ENCODE measurements at places on chromosomes 3 and 15. TPM values are rescaled to one million over a fixed set of nuclear protein-coding genes. Genes with fewer than 3 reads are reported as not detected.

CCDC33 gene
- total RNA-seq = not detected

FBLN2 gene
- 10.8 TPM for total RNA-seq

MUSTN1 gene
- total RNA-seq = not detected

TNFSF10 gene
- total RNA-seq = 1.3 TPM

ERICH6 gene
- total RNA-seq = not detected

DNA sequence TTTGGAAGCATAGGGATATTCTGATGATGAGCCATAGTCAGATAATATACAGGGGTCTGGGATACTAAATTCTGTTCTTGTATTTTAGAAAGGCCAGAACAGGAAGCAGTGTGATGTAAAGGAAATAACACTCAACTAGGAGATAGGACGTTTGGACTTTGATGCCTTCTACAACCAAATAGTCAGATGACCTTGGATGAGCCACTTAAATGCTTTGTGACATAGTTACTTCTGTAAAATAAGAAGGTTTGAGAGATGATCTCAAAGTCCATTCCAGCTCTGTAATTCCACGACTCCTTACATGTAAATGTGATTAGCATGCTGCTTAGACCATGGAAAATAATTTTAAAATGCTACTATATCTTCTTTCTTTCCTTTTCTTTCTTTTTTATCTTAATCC is 29.5 kb upstream of the CCDC54 start:
- no peaks in the 10 kb centered on the region for H3K4me1 ChIP-seq
- H3K4me3 ChIP-seq = no peak overlapping the region
- no peaks in the 10 kb centered on the region for H3K36me3 ChIP-seq
- no peak overlapping the region for H3K27ac ChIP-seq
- H3K27me3 ChIP-seq = no peaks in the 10 kb centered on the region
- DNase-seq = no peak

DNA sequence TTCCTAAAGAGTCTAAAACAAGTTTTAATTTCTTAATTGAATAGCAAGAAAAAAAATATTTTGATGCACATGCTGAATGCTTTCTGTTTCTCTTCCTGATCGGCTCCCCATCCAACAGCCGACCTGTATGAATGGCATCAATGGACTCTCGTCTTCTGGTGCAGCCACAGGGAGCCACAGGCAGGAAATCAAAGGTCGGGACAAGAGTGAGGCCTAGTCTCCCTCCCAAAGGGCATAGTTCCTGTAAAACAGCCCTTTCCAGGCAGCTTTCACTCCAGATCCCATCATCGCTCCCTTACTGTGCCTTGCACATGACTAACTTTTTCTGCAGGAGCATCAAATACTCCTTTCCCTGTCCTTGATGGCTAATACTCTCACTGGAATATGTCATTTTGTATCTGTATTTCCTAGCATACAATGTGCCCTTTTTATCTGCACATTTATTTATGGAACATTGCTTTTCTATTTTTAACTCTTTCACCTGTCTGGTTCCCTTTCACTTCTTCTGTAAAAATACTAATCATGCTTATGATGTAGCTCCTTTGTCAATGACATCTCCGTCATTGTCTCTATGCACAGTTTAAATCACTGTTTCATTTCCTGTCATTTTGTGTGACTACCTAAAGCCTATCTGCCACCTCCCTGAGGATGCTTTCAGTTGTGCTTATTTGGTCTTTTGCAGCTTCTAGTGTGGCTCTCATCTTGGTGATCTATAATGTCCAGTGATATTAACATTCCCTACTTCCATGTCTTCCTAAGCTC is 326.2 kb downstream of the CTNNB1 start:
- no peak overlapping the region for H3K4me3 ChIP-seq
- DNase-seq = no peak
- no peak overlapping the region for H3K27ac ChIP-seq
- H3K4me1 ChIP-seq = no peaks in the 10 kb centered on the region
- no peaks in the 10 kb centered on the region for H3K27me3 ChIP-seq

DNA sequence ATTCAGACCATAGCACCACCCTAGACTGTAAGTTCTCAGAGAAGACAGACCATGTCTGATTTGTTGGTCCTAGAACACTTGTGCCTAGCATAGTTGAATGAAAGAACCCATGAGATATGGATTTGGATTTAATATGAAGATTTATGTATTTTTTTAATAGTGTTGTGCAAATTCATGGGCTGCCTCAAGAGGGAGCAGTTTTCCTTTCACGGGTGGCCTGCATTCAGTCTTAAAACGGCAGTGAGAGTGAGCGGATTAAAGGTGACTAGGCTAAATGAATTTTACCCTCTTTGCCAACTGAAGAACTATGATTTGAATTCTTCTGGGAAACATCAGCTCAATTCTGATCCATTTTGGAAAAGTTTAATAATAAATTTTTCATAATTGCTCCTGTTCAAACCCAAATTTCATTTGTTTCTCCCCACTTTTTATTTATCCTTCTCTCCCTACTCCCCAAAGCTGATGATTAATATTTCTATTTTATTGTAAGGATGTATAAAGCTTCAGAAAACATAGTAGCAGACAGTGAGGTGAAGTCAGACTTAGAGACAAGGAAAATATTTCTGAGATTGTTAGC is 67.3 kb downstream of the MORC1 start:
- peak; percentile 19 for DNase-seq
- H3K27ac ChIP-seq = no peak overlapping the region
- H3K4me1 ChIP-seq = no peaks in the 10 kb centered on the region
- no peaks in the 10 kb centered on the region for H3K36me3 ChIP-seq
- no peak overlapping the region for H3K4me3 ChIP-seq
- H3K27me3 ChIP-seq = no peaks in the 10 kb centered on the region

- no peaks in the 10 kb centered on the region for H3K27me3 ChIP-seq
- no peak overlapping the region for H3K27ac ChIP-seq
- peaks cover 47% of the 10 kb centered on the region for H3K36me3 ChIP-seq
- no peak overlapping the region for H3K4me3 ChIP-seq
- H3K4me1 ChIP-seq = peaks cover 9% of the 10 kb centered on the region
Observed at GRCh38 chr3:12935861-12936830, 94.8 kb upstream of the RPL32 start.

DNA sequence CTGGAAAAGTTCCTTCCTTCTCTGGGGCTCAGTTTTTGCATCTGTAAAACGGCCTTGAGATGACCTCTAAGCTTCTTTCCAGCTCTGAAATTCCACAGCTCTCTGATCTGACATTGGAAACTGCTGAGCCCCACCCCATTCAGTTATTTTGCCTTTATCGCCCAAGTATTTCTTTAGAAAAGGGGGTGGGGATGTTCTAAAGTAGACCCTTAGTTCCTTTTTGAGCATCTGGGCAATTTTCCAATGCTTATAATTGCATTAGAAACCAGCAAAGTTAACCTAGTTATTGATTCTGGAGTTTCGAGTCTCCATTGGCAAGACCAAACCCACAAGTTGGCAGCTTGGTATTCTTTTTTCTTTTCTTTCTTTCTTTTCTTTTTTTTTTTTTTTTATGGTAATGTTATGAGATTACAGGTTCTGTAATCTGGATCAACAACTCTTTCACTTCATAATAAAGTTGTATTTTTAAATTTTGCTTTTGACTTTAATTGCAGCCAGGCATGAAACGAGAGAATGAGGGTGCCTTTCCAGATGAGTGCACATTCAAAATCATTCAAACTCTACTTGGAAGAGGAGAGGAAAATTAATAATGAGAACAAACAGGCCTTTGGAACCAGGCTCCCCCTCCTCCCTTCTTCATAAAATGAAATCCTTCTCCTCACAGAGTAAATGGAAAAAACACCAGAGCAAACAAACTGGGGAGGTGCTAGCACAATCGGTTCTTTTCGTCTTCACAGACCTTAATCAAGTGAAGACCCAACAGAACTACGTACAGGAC is 76.8 kb upstream of the LRIG1 start:
- no peaks in the 10 kb centered on the region for H3K4me1 ChIP-seq
- no peak overlapping the region for H3K4me3 ChIP-seq
- H3K27ac ChIP-seq = no peak overlapping the region
- no peaks in the 10 kb centered on the region for H3K27me3 ChIP-seq
- H3K36me3 ChIP-seq = no peaks in the 10 kb centered on the region

GRCh38 chr3:53027254-53027844 is 18.5 kb downstream of the SFMBT1 start:
- no peak overlapping the region for H3K4me3 ChIP-seq
- no peaks in the 10 kb centered on the region for H3K4me1 ChIP-seq

DNA sequence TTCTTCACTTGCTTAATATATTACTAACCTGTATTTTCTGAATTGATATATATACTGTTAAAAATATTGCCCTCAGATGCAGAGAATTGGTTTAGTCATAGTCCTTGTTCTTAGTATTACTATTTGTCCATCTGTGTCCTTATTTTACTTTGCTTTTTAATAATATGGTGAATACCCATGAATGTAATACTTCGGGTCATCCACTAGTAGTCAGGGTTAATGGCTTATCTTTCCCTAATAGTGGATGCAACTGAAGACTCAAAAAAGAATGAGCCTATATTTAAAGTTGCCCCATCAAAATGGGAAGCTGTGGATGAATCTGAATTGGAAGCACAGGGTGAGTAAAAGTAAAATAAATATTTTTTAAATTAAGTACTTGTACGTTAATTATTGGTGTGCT is 36.5 kb downstream of the U2SURP start:
- H3K36me3 ChIP-seq = peaks cover 10% of the 10 kb centered on the region
- no peaks in the 10 kb centered on the region for H3K4me1 ChIP-seq
- no peak overlapping the region for H3K4me3 ChIP-seq
- no peak overlapping the region for H3K27ac ChIP-seq

- DNase-seq = no peak
- H3K4me1 ChIP-seq = peaks cover 6% of the 10 kb centered on the region
Observed at GRCh38 chr3:71124048-71124447, 459.5 kb downstream of the FOXP1 start.

DNA sequence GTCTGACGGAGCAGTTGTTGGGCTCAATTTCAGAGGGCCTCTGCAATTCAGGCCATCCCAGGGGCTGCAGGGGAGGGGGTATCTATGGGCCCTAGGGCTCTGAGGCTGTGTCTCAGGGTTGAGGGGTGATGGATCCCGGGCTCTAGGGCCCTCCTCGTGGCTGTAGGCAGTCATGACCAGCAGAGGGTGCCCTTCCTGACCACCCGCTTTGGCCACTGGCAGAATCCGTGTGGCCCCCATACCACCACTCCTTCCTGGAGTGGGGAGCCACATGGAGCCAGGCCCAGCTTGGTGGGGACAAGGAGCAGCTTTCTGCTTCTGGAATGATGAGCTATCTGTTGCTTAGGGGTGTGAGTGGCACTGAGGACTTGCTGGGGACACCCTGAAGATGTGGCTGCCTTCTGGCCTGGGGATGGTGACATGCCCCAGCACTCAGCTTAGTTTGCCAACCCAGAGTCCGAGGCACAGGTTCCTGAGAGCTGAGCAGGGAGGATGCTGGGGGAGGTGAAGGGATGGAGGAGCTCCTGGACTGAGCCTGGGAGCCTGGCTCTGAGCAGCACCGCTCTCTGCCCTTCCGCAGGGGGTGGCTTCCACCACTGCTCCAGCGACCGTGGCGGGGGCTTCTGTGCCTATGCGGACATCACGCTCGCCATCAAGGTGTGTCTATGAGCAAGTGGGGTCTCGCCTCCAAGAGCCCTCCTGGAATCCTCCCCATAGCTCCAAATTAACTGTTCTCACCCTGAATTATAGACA is 20.2 kb downstream of the HDAC11 start:
- H3K27ac ChIP-seq = no peak overlapping the region
- H3K27me3 ChIP-seq = no peaks in the 10 kb centered on the region
- H3K4me1 ChIP-seq = 0 out of 2 replicates have a peak, but pooled peaks cover 1% of the 10 kb centered on the region
- DNase-seq = no peak

DNA sequence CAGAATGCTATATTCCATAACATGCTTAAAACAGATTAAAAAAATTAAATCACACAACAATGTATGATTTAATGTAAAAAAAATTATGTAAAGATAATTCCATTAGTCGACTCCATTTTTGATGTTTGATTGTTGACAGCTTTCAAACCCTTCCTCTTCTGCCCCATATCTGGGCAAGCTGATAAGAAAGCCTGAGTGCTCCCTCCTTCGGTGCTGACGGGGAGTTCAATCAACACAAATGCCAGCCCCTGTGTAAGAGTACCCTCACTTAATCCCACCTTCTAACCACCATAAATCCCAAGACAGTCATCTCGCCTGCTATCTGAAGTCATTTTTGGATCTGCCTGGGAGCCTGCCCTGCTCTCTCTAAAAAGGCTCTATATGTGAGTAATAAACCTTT is 59.8 kb upstream of the IP6K2 start:
- no peak for DNase-seq
- no peak overlapping the region for H3K4me3 ChIP-seq
- H3K4me1 ChIP-seq = no peaks in the 10 kb centered on the region
- H3K27ac ChIP-seq = no peak overlapping the region
- H3K36me3 ChIP-seq = peaks cover 6% of the 10 kb centered on the region

GRCh38 chr15:66598095-66598815 is 32.5 kb upstream of the LCTL start:
- no peak for DNase-seq
- H3K4me3 ChIP-seq = no peak overlapping the region
- no peaks in the 10 kb centered on the region for H3K4me1 ChIP-seq
- H3K27me3 ChIP-seq = peaks cover 24% of the 10 kb centered on the region

DNA sequence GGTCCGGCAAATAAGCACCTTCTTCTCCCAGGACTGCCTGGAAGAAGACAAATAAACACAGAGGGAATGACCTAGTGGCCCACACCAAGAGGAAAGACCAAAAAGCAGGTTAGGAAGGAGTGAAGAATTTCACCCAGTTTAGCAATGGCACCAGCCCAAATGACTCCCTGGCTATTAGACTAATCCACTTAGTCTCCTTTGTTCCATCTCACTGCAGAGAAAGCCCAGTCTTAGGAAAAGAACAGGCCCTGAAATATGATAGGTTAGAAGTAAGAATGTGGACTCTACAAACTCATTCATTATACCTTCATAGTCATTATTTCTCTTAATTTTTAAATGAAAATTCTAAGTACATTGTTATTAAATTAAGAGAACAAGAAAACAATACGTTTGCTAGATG is 23.2 kb downstream of the SERPINI2 start:
- H3K27ac ChIP-seq = no peak overlapping the region
- H3K36me3 ChIP-seq = no peaks in the 10 kb centered on the region
- DNase-seq = no peak
- no peaks in the 10 kb centered on the region for H3K4me1 ChIP-seq
- H3K4me3 ChIP-seq = no peak overlapping the region
- H3K27me3 ChIP-seq = no peaks in the 10 kb centered on the region

GRCh38 chr15:52008698-52009434 is 10.2 kb upstream of the MAPK6 start:
- H3K27ac ChIP-seq = no peak overlapping the region
- H3K4me3 ChIP-seq = no peak overlapping the region
- peaks cover 9% of the 10 kb centered on the region for H3K4me1 ChIP-seq
- no peaks in the 10 kb centered on the region for H3K36me3 ChIP-seq
- no peak for DNase-seq

DNA sequence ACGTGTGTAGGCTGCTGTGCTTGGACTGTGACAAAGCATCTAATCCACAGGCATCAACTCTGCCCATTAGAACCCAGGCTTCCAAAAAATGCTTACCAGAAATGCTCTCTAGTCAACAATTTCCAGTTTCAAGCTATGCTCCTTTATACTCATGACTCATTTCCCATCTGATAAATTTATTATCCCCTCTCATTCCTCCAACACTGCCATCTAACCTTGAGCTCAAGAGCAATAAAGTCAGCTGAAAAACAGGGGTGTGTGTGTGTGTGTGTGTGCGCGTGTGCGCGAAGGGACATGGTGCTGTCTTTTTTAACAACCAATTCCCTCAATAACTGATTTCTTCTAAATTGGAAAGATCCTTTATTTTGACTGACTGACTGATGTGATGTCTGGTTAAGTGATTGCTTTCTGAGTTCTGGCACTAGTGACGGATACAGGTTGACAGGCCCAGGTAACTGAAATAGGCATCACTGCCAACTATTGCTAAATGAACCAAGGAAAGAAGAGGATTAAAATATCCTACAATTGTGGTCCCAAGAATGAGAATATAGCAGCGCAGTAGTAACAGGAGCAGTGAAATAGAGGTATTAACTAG is 405.5 kb downstream of the ZNF385D start:
- no peak overlapping the region for H3K4me3 ChIP-seq
- H3K27ac ChIP-seq = no peak overlapping the region
- DNase-seq = no peak
- no peaks in the 10 kb centered on the region for H3K4me1 ChIP-seq
